ENCODE measurements at places on chromosomes 6 and 20. TPM values are rescaled to one million over a fixed set of nuclear protein-coding genes. Genes with fewer than 3 reads are reported as not detected.

Gene MAS1
- total RNA-seq: not detected

Gene TGM3
- not detected for total RNA-seq

Gene TFAP2A
- total RNA-seq: 2.1 TPM

Gene ZNF831
- not detected for total RNA-seq

Gene TPBG
- total RNA-seq: 26.0 TPM

DNA sequence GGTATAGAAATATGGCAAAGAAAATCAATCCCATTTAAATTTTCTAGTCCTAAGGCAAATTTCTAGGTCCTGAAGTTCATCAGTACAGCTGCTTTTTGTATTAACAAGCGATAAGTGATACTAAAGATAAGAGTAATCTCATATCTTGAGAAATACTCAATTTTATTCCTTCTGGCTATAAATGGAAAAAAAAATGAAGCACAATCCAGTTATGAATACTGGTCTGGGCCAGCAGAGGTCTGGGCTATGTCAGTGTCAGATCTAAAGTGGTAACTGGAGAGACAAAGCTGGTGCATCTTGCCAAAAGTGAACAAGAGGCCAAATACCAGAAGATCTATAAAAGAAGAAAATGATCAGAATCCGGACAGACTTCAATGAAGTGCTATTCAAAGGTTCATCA, 126.4 kb downstream of the FUT9 start:
- H3K4me3 ChIP-seq: no peak overlapping the region
- H3K27me3 ChIP-seq: no peaks in the 10 kb centered on the region
- no peaks in the 10 kb centered on the region for H3K4me1 ChIP-seq
- H3K36me3 ChIP-seq: no peaks in the 10 kb centered on the region
- no peak for DNase-seq

DNA sequence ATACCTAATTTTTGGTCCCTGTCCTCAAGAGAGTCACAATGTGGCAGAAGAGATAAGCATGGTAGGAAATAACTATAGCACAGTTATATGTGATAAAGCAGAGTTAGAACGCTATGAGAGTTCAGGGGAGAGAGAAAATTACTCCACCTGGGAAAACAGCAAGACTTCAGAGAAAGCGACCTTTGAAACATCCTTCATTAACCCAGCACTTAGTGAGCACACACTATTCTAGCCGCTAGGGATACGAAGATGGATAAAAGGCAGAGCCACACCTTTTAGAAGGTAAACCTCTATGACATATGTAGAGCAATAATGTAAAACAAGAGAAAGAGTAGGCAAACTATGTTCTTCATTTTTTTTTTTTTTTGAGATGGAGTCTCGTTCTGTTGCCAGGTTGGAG, 264.3 kb downstream of the PTPRK start:
- H3K27ac ChIP-seq: no peak overlapping the region
- H3K4me3 ChIP-seq: no peak overlapping the region

GRCh38 chr6:75215291-75215690, 9.4 kb upstream of the COL12A1 start:
- peaks cover 2% of the 10 kb centered on the region for H3K27me3 ChIP-seq
- H3K4me1 ChIP-seq: peaks cover 8% of the 10 kb centered on the region
- DNase-seq: no peak
- no peak overlapping the region for H3K27ac ChIP-seq

DNA sequence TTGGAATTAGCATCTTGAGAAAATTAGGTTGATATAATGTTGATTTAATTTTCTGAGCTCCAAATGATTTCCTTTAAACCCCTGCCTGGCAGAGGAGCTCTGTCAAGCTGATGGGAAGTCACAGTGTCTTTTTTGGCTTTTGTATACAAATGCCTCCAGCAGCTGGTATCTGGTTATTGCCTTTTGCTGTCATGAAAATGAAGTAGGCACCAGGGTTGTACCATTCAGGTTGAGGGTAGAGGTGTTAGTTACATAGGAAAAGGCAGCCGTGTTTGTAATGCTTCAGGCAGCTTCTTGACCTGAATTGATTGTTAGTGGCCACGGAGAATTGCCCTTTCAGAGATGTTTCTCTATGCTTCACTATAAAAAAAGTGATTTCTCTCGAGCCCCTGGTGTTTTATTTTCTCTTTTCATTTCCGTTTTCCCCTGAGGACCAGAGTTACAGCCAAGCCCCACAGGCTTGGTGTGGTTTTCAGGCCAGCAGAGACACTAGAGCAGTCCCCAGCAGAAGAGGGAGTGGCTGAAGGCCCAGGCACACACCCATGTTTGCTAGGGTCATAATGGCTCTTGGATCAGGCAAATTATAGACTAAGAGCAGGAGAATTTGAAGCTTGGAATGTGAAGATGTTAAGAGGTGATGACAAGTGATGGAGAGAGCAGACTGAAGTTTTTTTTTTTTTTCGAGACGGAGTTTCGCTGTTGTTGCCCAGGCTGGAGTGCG, 21.6 kb downstream of the CMTR1 start:
- H3K4me3 ChIP-seq: no peak overlapping the region
- no peaks in the 10 kb centered on the region for H3K27me3 ChIP-seq
- peaks cover 20% of the 10 kb centered on the region for H3K36me3 ChIP-seq
- no peak for DNase-seq
- H3K4me1 ChIP-seq: peaks cover 26% of the 10 kb centered on the region

DNA sequence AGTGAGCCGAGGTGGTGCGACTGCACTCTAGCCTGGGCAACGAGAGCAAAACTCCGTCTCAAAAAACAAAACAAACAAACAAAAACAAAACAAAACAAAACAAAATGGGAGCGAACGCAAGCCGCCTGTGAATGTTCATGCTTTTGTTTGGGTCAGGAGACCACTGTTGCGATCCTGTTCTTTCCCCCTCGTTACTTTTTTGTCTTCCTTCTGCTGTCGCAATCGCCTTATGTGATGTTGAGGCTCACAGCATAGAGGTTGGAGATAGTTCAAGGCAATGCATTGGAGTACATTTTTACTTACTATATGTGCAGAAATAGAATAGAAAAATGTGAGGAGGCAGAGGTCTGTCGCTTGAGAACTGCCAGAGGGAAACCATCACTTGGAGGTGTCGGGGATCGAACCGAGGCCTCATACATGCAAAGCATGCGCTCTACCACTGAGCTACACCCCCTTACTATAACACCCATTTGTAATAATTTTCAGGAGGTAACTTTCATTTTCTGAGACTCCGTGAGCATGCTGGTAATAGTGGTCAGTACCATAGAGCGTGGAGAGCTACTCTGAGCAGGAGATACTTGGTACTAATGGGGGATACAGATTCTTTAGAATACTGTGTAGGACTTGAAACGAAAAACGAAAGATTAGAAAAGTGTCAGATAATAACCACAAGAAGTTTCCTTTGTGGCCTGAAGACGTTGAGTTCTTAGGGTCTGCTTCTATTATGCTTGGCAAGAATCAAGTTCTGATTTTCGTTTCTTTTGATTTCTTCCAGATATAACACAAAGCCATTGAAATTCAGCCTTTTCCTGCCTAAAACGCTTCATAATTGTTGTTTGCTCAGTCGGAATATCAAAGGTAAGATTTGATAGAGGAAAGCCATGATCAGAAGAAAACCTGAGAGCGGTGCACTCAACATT, 121.1 kb downstream of the TRIM27 start:
- no peak overlapping the region for H3K4me3 ChIP-seq
- H3K27me3 ChIP-seq: peaks cover 7% of the 10 kb centered on the region
- H3K27ac ChIP-seq: no peak overlapping the region
- peak; percentile 45 for DNase-seq
- H3K4me1 ChIP-seq: no peaks in the 10 kb centered on the region

DNA sequence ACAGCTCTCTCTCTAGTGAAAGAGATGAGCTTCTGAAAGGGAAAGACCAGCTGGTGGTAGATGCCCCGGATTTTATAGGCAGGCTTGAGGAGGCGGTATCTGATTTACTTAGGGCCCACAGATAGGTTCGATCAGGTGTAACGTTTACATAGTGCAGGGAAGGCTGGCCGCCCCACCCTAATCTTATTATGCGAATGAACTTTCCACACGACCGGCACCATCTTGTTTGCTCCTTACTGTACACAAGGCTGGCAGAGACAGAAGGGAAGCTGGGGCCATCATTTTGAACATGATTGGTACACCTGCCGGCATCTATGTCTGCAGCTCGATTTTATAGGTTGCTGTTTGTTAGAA, 212.0 kb upstream of the JARID2 start:
- no peak for DNase-seq
- H3K36me3 ChIP-seq: no peaks in the 10 kb centered on the region
- no peaks in the 10 kb centered on the region for H3K4me1 ChIP-seq
- no peak overlapping the region for H3K27ac ChIP-seq

- no peak overlapping the region for H3K4me3 ChIP-seq
- no peak for DNase-seq
- no peaks in the 10 kb centered on the region for H3K36me3 ChIP-seq
- no peak overlapping the region for H3K27ac ChIP-seq
- no peaks in the 10 kb centered on the region for H3K4me1 ChIP-seq
Measured at GRCh38 chr6:111861431-111861885, 11.8 kb downstream of the FYN start.

DNA sequence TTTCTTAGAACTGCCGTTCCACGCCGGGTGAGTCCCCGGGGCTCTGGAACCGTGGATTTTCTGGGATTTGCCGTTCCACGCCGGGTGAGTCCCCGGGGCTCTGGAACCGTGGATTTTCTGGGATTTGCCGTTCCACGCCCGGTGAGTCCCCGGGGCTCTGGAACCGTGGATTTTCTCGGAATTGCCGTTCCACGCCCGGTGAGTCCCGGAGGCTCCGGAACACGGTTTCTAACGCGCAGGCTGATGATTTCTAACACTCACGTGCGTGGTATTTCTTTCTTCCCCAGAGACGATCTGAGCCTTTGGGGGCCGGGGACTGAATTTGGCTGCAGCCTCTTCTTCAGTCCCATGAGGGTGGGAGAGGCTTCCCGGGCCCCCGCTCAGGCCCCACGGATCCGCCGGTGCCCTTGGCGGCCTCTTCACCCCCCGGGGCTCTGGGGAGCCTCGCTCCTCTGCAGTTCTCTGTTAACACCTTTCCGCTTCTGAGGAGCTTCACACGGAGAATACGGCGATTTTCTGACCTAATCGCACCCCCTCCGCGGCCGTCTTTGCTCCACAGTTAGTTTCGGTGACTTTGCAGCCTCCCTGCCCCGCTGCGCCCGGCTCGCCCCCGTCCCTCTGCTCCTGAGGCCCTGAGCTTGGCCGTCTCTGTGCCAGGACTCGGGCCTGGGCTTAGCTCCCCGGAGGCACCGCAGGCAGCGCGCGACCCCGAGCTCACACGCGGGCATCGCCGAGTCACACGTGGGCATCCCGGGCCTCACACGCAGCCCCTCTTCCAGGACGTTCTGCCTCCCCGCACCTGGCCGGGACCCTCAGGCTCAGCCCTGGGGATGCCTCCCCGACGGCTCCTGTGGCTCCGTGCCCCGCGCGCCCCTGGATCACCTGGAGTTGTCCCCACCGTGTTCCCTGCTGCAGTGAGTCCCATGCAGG, 7.2 kb upstream of the KIF25 start:
- H3K4me3 ChIP-seq: no peak overlapping the region
- DNase-seq: no peak
- no peaks in the 10 kb centered on the region for H3K4me1 ChIP-seq
- no peaks in the 10 kb centered on the region for H3K36me3 ChIP-seq
- peaks cover 2% of the 10 kb centered on the region for H3K27me3 ChIP-seq
- H3K27ac ChIP-seq: no peak overlapping the region

GRCh38 chr6:127972815-127973214, 72.0 kb upstream of the THEMIS start:
- peak; percentile 19 for DNase-seq
- peaks cover 14% of the 10 kb centered on the region for H3K4me1 ChIP-seq
- no peak overlapping the region for H3K4me3 ChIP-seq

DNA sequence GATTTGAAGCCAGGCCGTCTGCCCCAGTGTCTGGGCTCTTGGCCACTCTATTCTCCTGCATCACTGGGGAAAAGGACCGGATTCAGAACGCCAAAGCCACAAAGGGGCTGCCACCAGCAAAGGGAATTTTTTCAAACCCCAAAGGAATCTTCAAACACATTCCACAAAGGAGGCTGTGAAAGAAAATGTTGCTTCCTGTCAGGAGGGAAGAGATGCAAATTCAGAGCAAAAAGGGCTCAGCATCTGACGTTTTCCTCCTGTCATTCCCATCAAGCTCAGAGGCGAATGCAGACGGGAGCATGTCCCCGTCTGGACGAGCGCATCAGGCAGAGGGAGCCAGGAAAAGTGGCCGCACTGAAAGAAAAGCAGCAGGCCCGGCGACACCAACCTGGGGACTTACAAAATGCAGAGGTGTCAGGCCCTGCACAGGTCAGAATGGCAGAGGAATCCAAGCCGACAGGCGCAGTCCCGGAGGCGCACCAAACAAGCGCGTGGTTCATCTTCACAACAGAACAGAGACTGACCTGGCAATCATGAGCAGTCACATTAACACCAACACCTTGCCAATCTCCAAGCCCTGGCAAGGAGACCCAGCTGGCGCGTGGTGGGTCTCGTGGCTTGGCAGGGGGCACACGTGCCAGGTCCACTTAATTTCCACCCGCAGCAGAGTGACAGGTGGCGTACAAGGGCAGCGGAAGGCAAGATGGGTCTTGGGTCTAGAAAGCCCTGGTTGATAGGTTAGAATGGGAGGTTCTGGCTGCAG, 62.8 kb downstream of the GRM4 start:
- H3K27me3 ChIP-seq: peaks cover 5% of the 10 kb centered on the region
- H3K27ac ChIP-seq: no peak overlapping the region
- no peaks in the 10 kb centered on the region for H3K4me1 ChIP-seq
- no peak overlapping the region for H3K4me3 ChIP-seq
- no peaks in the 10 kb centered on the region for H3K36me3 ChIP-seq
- DNase-seq: no peak

- H3K4me3 ChIP-seq: no peak overlapping the region
- no peak for DNase-seq
- peaks cover 37% of the 10 kb centered on the region for H3K4me1 ChIP-seq
- H3K36me3 ChIP-seq: peaks cover 4% of the 10 kb centered on the region
- no peak overlapping the region for H3K27ac ChIP-seq
Measured at GRCh38 chr6:16731478-16732051, 29.7 kb downstream of the ATXN1 start.

DNA sequence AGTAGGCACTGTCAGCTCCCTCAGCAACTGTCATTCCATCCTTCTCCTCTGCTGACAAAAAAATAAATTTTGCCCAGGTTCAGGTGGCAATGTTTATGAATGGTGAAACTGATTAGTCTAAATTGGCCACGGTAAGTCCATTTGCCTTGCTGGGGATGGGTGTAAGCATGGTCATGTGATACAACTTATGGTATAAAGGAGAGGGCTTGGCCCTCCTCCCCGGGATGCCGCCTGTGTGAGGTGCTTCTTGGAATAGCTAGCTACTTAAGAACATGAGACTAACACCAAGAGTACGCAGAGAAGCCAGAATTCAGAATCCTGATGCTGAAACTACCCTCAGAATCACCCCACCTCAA, 94.4 kb upstream of the MAP7 start:
- H3K36me3 ChIP-seq: no peaks in the 10 kb centered on the region
- no peaks in the 10 kb centered on the region for H3K27me3 ChIP-seq
- H3K27ac ChIP-seq: no peak overlapping the region
- DNase-seq: no peak
- peaks cover 14% of the 10 kb centered on the region for H3K4me1 ChIP-seq

Measured in astrocyte (in vitro differentiated cells and primary cell).